ENCODE measurements at places on chromosomes 1 and 21.

DNA sequence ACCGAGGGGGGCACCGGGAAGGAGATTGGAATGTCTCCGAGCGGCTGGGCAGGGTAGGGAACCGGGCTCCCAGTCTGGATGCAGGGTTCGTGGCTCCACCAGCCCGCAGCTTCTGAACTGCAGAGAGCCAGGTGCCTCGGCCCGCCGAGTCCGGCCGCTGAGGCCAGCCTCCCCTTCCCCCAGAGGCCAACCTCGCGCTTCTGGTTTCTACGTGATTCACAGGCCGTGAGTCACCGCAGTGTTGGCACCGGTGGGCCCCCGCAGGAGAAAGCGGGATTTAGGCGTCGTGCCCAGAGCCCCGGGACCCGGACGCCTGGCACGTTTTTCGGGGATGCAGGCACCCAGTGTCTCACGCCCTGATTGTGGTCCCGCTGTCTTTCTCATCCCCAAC is 458 bp downstream of the CRABP2 start:
- no peak for DNase-seq

DNA sequence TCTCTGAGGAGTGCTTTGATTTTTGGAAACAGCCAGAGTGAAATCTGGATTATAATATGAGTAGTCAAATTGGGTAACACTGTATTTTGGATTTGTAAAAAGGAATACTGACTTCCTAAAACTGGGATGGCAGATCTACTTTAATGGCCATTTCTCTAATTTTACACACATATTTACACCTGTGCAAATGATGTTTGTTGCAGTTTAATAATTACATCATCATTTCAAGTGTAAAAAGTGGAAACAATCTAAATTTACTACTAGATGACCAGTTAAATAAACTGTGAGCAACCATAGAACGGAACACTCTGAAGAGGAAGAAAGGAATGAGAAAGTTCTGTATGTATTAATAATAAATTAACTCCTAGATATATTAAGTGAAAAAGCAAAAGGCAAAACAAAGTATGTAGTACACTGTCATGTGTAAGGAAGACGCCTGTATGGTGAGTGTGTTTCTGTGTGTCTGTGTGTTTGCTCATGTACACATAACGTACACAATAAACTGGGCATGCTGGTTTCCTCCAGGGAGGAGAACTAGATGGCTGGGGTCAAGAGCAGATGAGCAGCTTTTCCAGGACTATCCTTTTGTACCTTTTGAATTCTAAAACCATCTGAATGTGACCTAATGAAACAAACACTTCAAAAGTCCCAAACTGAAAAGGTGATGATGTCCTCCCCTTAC is 2.9 kb upstream of the RHEX start:
- no peak for DNase-seq

GRCh38 chr1:119075614-119076013 is 64.8 kb downstream of the WARS2 start:
- no peak for DNase-seq

DNA sequence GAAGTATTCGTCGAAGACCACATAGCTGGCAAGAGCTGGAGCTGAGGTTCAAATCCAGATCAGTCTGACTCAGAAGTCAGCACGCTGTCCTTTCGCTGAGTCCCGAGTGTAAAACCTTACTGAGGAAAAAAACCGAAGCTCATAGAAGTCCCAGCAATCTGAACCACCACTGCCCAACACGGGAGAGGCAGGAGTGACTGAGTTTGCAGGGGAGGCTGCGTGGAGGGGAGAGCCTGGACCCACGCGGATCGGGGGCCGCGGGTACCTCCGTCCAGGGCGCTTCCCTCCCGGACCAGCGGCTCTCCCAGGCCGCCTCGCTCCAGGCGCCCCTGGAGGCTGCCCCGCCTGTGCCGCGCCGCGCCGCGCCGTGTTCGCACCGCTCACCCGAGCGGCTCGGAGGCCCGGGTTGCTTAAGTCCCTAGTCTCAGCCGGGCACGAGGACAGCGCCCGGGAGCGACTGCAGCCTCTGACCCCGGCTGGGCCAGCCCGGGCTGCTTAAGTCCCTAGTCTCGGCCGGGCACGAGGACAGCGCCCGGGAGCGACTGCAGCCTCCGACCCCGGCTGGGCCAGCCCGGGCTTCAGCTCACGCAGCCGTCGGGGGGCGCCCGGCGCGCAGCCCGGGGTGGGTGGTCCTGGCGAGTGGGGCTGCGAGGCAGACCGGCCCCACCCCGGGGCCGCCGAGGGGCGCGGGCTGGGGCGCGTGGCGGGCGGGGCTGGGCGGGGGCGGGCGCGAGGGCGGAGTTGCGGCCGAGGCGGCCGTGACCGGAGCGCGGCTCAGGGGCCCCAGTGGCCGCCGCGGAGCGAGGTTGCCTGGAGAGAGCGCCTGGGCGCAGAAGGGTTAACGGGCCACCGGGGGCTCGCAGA is at the start of gene ADAMTSL4:
ADAMTSL4 (plus strand) TSS at position 777 of the 864 bp plus-strand sequence. CDS start 2,881 bp downstream, outside the sequence.
- DNase-seq = no peak

GRCh38 chr1:41118645-41119044 is 97.1 kb upstream of the SLFNL1 start:
- DNase-seq = no peak

DNA sequence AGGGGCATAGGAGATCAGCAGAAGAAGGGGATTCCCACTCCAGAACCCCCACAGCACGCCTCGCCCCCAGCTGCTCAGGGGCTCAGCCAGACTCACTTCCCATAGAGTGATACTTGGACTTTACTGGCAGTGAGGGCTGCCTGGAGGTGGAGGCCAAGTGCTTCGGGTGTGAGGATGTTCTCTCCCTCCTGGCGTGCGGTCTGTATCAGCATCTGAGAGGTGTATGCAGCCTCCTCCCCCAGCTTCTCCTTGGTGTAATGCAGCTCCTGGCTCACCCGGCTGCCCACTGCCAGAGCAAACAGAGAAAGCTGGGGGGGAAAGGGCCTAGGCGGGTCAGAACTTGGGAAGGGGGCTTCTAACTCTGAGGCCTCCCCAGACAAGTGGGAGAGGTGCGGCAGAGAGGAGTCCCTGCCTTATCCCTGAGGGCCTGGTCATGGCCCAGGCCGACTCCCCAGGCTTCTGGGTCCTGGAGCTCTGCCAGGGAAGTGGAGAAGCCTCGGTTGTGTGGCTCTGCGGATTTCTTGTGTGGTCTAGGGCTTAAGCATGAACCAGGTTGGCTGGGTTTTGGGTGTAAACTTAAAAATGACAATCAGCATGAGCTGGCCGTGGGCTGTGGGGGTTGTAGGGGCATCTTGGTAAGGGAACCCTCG is 10.9 kb downstream of the PTCH2 start:
- DNase-seq = no peak

- no peak for DNase-seq
These were observed 64.1 kb downstream of the ATP2B4 start for GRCh38 chr1:203690730-203691129.

- no peak for DNase-seq
These were observed 85.8 kb upstream of the CAMK1G start for GRCh38 chr1:209497729-209498128.

Measured in caudate nucleus (tissue), 63 donors.